ENCODE measurements at places on chromosomes 13 and 19. TPM values are rescaled to one million over a fixed set of nuclear protein-coding genes. Genes with fewer than 3 reads are reported as not detected.
A peak's percentile ranks its signal among the peaks of the same experiment; 100 is the strongest.

- no peak for DNase-seq
- H3K27ac ChIP-seq, result no peak overlapping the region
- H3K4me3 ChIP-seq, result no peak overlapping the region
- peaks cover under 1% of the 10 kb centered on the region for H3K4me1 ChIP-seq
Observed at GRCh38 chr13:47142105-47142504, 245.3 kb upstream of the HTR2A start.

The FAAP24 gene
- total RNA-seq, result 9.9 TPM

- no peaks in the 10 kb centered on the region for H3K36me3 ChIP-seq
Observed at GRCh38 chr13:43911278-43911677, 31.6 kb downstream of the LACC1 start.

- no peak for DNase-seq
- H3K36me3 ChIP-seq, result no peaks in the 10 kb centered on the region
- peaks cover 9% of the 10 kb centered on the region for H3K27me3 ChIP-seq
- no peaks in the 10 kb centered on the region for H3K4me1 ChIP-seq
- H3K4me3 ChIP-seq, result no peak overlapping the region
Observed at GRCh38 chr19:14795078-14795721, 16.8 kb upstream of the ADGRE2 start.

GRCh38 chr19:17328517-17329365, 5.9 kb downstream of the ANO8 start:
- H3K27ac ChIP-seq, result no peak overlapping the region
- H3K4me1 ChIP-seq, result peaks cover 17% of the 10 kb centered on the region
- no peaks in the 10 kb centered on the region for H3K36me3 ChIP-seq
- peaks cover 13% of the 10 kb centered on the region for H3K27me3 ChIP-seq
- DNase-seq, result peak; percentile 31

All from activated T-cell treated with anti-CD3 and anti-CD28 coated beads, Interleukin-2, amount 50 U/mL, for 72 hours (primary cell).